ENCODE measurements at places on chromosomes 7 and 10.
A peak's percentile ranks its signal among the peaks of the same experiment; 100 is the strongest.

- DNase-seq, result peak; percentile 55
Measured at GRCh38 chr7:29189743-29190201, 4.8 kb upstream of the CHN2 start.

GRCh38 chr10:70433581-70434280 is 7.8 kb downstream of the NODAL start:
- DNase-seq, result no peak

- peak; percentile 68 for DNase-seq
Measured at GRCh38 chr10:72784551-72785351, 92.8 kb downstream of the MCU start.

DNA sequence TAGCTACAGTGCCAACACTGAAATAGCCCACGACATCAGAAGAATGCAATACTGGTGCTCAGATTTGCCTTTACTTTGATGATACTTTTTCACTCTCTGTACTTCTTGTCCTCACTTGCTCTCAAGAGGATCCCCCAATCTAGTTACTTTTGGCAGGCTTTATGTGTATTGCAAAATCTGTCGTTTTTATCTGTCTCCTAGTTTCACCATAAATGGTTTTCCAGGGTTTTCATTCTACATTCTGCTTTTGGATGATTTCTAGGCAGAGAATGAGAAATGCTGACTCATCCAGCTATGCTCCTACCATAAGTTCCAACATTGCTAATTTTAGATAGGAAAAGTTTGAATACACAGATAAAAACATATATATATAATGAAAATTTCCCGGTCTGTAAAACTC is 659.5 kb upstream of the NRG3 start:
- no peak for DNase-seq

DNA sequence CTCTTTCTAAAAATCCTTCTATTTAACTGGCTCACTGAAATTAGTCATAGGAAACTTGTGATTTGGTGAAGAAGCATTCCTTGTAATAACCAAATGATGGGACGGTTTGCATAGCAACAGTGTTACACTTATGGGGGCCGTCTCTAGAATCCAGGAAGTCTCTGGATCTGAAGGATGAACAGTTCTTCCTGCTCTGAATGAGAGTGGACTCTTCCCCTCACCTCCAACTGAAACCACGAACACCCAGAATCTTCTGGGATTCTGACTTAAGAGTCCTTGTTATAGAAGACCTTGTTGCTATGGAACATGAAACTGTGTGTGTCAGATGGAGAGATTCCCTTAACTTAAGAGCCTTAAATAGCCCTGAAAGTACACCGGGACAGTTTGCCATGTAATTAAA is 23.2 kb downstream of the NOLC1 start:
- DNase-seq, result no peak

- DNase-seq, result no peak
Measured at GRCh38 chr7:93933156-93933555, 11.6 kb downstream of the GNG11 start.

- no peak for DNase-seq
Measured at GRCh38 chr7:155265961-155266360, 31.7 kb upstream of the INSIG1 start.

DNA sequence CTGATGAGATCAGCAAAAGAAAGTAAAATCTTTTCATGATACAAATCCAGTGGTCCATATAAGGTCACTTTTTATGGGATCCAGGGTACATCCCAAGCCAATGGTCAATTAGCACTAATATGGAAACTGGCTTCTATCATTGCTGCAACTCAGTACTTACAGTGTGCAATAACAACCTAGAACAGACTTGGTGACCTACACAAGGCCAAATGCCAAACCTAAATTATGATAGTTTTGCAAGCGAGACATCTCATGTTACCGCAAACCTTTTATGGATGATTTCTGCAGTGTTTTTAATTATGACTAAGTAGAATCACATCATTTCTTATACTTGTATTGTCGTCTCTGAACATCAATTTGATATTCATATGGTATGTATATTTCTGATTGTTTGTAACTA is 583.5 kb upstream of the SEMA3D start:
- no peak for DNase-seq

GRCh38 chr10:66838656-66839055 is 87.2 kb upstream of the LRRTM3 start:
- DNase-seq, result no peak

DNA sequence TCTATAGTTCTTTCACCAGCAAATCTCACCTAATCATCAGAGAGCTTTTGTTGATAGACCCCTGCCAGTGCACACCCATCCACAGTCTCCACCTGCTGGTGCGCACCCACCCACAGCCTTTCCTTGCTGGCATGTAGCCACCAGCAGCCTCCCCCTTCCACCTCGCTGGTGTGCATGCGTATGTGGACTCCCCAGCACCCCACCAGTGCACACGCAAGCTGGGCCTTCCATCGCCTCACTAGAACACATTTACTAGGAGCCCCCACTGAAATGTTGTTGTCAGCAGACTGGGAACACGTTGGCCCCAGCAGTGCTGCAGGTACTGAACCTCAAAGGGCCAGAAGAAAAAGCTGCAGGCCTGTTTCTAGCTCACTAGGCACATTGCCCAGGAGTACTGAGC is 104.9 kb upstream of the ZWINT start:
- no peak for DNase-seq

DNA sequence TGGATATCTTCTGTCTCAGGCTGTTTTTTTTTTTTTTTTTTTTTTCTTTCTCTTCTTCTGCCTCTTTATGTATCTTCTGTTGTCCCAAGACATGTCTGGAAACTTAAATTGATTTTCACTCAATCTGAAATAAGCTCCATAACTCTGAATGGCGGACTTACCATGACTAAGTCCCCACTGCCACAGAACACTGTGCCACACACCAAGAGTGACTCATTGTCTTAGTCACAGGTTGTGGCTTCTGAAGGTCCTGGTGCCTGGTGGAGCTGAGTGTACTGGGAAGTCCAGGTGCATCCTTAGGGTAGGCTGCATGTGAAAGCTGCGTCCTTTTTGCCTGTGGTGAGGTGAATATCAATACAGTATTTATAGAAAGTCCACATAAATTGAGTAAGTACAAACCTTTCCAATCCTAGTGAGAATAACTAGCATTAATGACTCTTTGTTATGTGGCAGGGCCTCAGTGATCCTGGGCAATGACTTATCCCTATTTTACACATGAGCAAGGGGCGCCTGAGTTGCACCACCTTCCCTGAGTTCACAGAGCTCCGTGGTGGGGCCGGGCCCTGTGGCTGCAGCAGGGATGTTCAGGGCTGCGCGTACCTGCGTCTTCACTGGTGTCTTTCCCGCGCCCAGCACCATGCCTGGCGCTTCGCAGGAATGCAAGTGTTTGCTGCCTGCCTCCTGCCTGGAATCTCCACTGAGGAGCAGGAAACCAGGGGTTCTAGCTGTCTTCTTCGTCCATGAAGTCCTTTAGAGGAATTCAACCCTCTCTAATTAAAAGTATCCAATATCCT is 4.3 kb downstream of the PFKP start:
- no peak for DNase-seq

GRCh38 chr7:36048141-36048901 is 104.7 kb upstream of the EEPD1 start:
- no peak for DNase-seq

- no peak for DNase-seq
Measured at GRCh38 chr7:138654616-138655015, 46.5 kb downstream of the SVOPL start.

DNA sequence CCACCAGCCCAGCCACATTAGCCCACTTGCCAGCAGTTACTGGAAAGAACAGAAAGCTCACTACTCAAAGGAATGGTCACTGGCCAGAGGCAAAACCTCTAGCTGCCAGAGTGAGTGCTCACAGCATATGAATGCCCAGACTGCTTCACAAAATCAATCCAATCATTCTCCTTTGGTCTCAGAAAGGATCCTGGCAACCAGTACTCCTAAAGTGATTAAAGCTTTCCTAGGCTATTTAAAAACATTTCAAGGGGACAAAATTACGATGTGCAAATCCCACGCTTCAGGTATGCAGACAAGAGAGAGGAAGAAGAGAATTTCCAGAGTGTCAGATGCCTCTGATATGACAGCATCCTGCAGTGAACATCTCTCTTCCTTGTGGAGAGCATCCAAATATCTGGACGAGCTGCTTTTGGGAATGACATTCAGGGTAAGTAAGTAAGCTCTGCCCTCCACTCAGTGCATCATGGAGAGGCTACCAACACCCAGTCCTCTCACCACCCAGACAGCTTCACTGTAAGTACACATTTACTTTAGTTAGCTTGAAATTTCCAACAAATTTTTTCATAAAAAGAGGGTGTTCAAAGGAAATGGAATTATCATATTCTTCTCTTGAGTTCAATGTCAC is 25.1 kb downstream of the ICA1 start:
- DNase-seq, result no peak

GRCh38 chr10:62870866-62871265 is 54.7 kb upstream of the EGR2 start:
- no peak for DNase-seq

Measured in left renal cortex interstitium (tissue), 4 donors.